Panc1 (cell line): ENCODE measurements at places on chromosomes 6 and 20.

DNA sequence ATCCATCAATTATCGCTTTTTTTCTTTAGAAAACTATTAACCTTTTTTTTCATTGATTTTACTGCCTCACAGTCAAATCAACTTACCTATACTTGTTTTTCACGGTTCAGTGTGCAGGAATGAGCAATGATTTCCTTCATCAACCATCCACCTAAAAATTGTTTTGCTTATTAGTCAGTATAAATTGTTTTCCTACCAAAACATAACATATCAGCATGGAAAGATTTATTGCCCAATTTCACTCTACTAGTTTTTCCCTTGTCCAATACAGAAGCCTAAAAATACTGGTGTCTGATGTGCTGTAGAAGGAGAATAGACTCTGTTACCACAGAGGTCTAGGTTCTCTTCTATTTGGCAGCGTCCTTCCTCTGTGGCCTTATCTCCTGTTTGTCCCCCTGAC lies 558.2 kb upstream of the CITED2 start:
- DNase-seq = no peak

DNA sequence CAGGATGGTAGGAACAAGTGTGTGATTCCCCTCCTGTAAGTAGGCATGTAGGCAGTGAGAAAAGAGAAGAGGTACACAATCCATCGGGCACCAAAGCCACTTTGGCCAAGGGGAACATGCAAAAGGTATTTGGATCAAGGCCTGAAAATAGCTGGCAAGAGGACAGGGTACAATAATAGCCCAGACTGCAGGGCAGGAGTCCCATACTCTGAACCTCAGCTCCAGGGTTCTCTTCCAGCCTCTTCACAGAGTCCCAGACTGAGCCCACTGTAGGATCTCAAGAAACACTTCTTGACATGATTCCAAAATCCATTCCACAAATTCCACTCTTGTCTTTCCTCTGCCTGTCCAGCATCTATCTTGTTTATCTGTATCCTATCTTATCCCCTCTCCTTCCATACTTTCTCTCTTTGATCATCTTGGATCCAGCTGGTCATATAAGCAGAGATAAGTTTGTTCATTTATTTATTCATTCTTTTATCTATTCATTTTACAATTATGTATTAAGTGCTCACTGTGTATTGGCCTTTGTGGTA lies 19.7 kb downstream of the ACSS2 start:
- DNase-seq = no peak

- no peak for DNase-seq
Observed at GRCh38 chr6:72621291-72622093, at the start of gene KCNQ5. TSS of gene KCNQ5 (plus strand) at chr6:72622064.

DNA sequence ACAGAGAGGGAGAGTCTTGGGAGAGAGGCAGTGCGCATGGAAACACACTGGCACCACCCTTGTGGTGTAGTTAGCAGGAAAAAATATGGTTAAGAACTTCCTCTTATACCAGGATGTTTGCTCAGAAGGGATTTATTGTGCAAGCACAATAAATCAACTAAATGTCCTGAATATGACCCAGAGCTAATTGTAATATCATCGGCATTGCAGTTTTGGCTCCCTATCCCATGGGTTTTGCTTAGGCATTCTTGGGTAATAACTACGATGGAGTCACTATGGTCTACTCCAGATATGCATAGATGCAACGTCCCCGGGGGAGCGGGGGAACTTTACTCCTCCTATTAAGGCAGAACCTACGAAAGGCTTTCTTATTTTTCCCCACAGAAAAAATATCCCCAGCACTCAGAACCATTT lies 751.6 kb downstream of the EYS start:
- no peak for DNase-seq

GRCh38 chr6:25485821-25486534 lies 166.0 kb upstream of the SCGN start:
- no peak for DNase-seq

DNA sequence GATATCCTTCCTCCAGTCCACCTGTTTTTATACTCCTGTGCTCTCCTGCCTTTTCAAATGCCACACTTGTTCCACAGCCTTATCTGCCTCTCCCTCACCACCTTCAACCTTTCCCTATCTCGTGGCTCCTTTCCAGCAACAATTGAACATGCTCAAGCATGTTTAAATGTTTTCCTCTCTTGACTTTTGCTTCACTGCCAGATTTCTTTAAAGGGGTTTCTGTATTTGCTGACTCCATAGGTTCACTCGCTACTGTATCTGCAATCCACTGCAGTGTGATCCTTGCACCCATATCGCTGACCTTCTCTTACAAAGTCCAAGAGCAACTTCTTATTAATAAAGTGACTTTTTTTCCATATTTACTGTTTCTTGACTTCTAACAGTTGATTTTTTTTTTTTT lies 11.2 kb upstream of the GMNN start:
- DNase-seq = no peak

GRCh38 chr6:90502866-90503407 lies 83.9 kb downstream of the MAP3K7 start:
- DNase-seq = no peak

GRCh38 chr6:27866357-27867050 lies 45.7 kb downstream of the OR2B2 start:
- DNase-seq = peak; percentile 78

DNA sequence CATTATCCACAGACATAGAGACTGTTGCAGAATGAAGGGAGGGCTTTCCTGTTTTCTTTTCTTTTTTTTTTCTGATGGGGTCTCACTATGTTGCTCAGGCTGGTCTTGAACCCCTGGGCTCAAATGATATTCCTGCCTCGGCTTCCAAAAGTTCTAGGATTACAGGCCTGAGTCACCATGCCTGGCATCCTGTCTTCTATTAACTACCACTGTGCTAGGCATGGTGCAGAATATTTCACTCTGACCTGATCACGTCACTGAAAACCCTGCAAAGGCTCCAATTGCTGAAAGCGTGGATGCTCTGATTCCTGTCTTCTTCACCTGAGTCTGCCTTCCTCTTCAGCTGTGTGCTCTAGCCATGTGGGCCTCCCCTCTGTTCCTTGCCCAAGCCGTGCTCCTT lies 8.5 kb upstream of the DNMT3B start:
- no peak for DNase-seq

GRCh38 chr20:34600892-34601653 lies 42.6 kb downstream of the MAP1LC3A start:
- DNase-seq = no peak

DNA sequence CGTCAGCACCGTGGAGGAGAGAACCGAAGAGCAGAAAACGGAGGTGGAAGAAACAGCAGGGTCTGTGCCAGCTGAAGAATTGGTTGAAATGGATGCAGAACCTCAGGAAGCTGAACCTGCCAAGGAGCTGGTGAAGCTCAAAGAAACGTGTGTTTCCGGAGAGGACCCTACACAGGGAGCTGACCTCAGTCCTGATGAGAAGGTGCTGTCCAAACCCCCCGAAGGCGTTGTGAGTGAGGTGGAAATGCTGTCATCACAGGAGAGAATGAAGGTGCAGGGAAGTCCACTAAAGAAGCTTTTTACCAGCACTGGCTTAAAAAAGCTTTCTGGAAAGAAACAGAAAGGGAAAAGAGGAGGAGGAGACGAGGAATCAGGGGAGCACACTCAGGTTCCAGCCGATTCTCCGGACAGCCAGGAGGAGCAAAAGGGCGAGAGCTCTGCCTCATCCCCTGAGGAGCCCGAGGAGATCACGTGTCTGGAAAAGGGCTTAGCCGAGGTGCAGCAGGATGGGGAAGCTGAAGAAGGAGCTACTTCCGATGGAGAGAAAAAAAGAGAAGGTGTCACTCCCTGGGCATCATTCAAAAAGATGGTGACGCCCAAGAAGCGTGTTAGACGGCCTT lies 41.6 kb downstream of the ZBTB2 start:
- DNase-seq = no peak

- DNase-seq = no peak
Observed at GRCh38 chr6:113587078-113587699, 270.0 kb upstream of the MARCKS start.

- DNase-seq = no peak
Observed at GRCh38 chr6:63066055-63066704, 145.1 kb upstream of the FKBP1C start.

- DNase-seq = no peak
Observed at GRCh38 chr6:140784573-140784972, 1348.2 kb upstream of the GJE1 start.

- DNase-seq = no peak
Observed at GRCh38 chr20:23260181-23260840, 90.3 kb upstream of the NXT1 start.

GRCh38 chr6:16742116-16742515 lies 19.1 kb downstream of the ATXN1 start:
- no peak for DNase-seq

DNA sequence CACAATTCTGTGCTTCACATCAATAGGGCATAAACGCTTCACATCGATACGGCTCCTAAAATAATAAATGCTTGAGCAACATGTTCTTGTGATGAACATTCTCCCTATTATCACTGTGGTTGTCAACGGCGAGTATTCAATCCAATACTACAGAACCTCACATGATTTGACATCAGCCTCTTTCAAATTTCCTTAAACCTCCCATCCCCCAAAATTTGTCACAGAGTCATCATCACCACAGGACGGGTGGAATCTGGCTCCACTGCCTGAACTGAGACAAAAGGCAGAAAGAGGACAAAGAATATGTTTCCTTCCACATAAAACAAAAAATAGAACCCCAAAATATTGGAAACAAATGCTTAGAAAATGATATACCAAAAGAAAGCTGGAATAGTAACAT lies 7.3 kb downstream of the THEMIS start:
- no peak for DNase-seq

DNA sequence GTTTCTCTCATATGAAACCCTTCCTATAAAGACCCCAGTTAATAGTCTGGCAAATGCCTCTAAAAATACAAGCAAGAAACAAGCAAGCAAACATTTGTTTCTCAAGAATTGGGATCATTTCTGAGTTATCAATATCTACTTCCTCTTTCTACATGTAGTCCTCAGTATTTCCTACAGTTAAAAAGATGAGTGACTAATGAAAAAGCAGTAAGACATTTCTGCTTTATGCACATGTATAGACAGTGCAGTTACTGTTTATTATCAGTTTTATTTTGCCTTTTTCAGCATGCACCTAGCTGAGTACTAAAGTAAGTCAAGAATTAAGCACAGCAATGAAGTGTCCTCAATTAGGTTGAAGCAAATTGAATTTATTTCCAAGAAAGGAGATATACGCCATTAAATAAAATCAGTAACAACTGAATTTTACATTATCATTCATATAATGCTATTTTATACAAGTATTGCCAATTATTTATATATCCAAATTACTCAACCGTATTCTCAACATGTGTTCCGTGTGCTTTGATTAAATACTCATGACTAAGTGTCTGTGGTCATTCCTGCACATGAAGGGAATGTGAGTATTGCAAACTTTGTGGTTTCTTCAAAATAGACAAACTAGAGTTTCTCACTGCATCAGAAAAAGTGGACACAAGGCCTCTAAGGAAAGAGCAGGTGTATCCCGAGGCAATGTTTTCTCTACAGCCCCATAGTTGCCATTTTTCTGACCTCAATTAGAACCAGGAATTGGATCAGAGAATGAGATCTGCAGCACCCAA lies 159.3 kb upstream of the MARCKS start:
- DNase-seq = no peak

GRCh38 chr20:40670253-40670652 lies 18.8 kb downstream of the MAFB start:
- no peak for DNase-seq

GRCh38 chr6:6639572-6639971 lies 51.1 kb downstream of the LY86 start:
- DNase-seq = no peak

- DNase-seq = no peak
Observed at GRCh38 chr20:13085275-13085674, 76.5 kb downstream of the SPTLC3 start.

GRCh38 chr20:37342231-37343177 lies 3.4 kb upstream of the SRC start:
- DNase-seq = no peak
